Prostate gland (tissue), 2 donors: ENCODE measurements at places on chromosomes 5 and 9. TPM values are rescaled to one million over a fixed set of nuclear protein-coding genes. Genes with fewer than 3 reads are reported as not detected.

- H3K27me3 ChIP-seq, result no peaks in the 10 kb centered on the region
- DNase-seq, result no peak
- no peak overlapping the region for H3K4me3 ChIP-seq
These were observed 23.8 kb downstream of the OGN start for GRCh38 chr9:92380603-92381002.

DNA sequence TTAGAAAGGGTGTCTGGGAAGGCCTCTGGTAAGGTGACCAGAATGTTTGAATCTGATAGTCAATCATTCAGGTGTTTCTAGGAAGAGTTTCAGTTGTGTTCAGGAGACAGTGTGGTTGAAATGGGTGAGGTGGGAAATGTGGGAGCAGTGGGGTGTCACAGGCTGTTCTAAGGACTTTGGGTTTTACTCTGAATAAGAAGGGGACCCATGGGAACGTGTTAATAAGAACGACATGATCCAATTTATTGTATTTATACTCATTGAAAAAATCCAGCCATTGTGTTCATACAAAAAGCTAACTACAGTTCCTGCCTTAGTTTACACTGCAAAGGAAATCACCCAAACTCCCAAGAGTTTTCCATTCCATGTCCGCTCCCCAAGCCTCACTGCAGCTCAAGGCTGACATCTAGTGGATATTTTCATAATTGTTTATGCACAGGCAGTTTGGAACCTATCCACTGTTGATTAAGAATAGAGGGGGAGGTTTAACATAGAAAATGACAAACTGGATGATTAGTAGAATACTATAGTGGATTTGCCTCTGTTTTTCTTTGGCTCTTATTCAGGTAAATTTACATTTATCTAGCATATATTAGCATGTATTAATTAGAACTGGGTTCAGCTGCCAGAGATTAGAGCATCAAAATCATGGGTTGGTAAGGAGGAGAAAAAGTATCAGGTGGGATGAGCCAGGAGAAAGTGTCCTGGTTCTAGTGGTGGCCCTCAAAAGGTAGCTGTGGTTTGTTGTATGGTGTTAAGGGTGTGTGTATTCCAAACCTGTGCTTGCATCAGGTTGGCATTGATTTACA is 17.7 kb downstream of the CAVIN4 start:
- H3K4me1 ChIP-seq, result no peaks in the 10 kb centered on the region
- H3K4me3 ChIP-seq, result no peak overlapping the region
- DNase-seq, result peak; percentile 22
- no peaks in the 10 kb centered on the region for H3K27me3 ChIP-seq
- no peak overlapping the region for H3K27ac ChIP-seq
- no peaks in the 10 kb centered on the region for H3K36me3 ChIP-seq

- no peaks in the 10 kb centered on the region for H3K27me3 ChIP-seq
- no peaks in the 10 kb centered on the region for H3K36me3 ChIP-seq
- no peak overlapping the region for H3K27ac ChIP-seq
- DNase-seq, result peak; percentile 16
These were observed 284.8 kb downstream of the CTNND2 start for GRCh38 chr5:11619339-11620024.

DNA sequence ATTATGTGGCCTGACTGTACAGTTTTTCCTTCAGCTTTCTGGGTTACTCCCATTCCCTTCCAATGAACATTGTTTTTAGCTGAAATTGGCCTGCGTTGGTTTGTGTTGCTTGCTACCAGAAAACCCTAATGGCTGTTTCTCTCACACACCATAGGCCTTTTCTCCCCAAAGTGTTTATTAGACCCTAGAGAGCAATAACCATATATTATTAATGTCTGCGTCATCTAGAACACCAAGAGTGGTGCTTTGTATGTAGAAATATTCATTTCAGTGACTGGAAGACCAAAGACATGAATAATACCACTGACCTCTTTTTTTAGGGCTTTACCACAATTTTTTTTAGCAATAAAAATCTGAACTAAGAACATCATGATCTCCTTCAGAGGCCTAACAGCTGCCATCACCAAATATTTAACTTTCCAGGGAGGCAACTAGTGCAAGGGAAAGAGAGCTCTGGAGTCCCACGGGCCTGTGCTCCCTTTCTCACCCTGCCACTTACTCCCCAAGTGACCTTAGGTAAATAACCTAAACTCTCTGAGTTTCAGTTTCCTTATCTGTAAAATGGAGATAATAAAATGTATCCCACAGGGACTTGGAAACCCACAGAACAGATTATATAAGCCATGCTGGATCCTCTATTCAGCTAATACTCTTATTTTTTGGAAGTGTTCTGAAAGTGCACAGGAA is 201.9 kb upstream of the ISL1 start:
- peak overlapping the region; percentile 11 for H3K27ac ChIP-seq
- no peak overlapping the region for H3K4me3 ChIP-seq
- H3K4me1 ChIP-seq, result no peaks in the 10 kb centered on the region
- H3K36me3 ChIP-seq, result no peaks in the 10 kb centered on the region
- H3K27me3 ChIP-seq, result no peaks in the 10 kb centered on the region

Gene ADRA1B
- 0.74 TPM for total RNA-seq

- H3K4me3 ChIP-seq, result no peak overlapping the region
- H3K36me3 ChIP-seq, result no peaks in the 10 kb centered on the region
- H3K4me1 ChIP-seq, result no peaks in the 10 kb centered on the region
These were observed 138.2 kb downstream of the MVB12B start for GRCh38 chr9:126464694-126465441.

Gene PFN3
- not detected for total RNA-seq

DNA sequence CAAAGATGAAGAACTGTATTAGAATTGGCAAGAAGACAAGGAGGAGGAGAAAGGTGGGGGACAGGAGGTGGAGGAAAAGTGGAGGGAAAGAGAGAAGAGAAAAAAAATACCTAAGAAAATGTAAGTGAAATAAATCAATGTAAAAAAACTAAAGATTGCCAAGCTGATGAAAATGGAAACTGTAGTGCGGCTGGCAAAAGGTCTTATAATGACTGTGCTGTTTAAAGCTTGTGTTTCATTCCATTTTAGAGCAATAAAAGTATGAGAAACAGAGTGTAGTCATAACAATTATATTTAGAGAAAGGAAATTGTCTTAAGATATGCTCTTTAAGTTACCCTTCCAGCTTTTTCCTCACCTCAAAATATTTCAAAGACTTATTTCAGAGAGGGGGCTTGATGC is 670.5 kb upstream of the SEMA6A start:
- no peaks in the 10 kb centered on the region for H3K27me3 ChIP-seq
- no peaks in the 10 kb centered on the region for H3K36me3 ChIP-seq
- H3K4me3 ChIP-seq, result no peak overlapping the region
- DNase-seq, result no peak

Gene GFM2
- 34.7 TPM for total RNA-seq

Gene COL23A1
- 6.1 TPM for total RNA-seq
